Endodermal cell (in vitro differentiated cells): ENCODE measurements at places on chromosomes 3 and 15. TPM values are rescaled to one million over a fixed set of nuclear protein-coding genes. Genes with fewer than 3 reads are reported as not detected.

GRCh38 chr15:36970522-36970921 lies 129.8 kb downstream of the MEIS2 start:
- H3K4me3 ChIP-seq, result no peak overlapping the region
- no peaks in the 10 kb centered on the region for H3K4me1 ChIP-seq

- DNase-seq, result no peak
- no peak overlapping the region for H3K4me3 ChIP-seq
- no peak overlapping the region for H3K27ac ChIP-seq
- H3K27me3 ChIP-seq, result no peaks in the 10 kb centered on the region
- H3K36me3 ChIP-seq, result peaks cover 51% of the 10 kb centered on the region
These were observed 13.3 kb downstream of the PIK3R4 start for GRCh38 chr3:130733236-130733875.

- H3K4me1 ChIP-seq, result no peaks in the 10 kb centered on the region
- H3K4me3 ChIP-seq, result no peak overlapping the region
- DNase-seq, result no peak
- H3K36me3 ChIP-seq, result no peaks in the 10 kb centered on the region
These were observed 27.2 kb upstream of the TMEM158 start for GRCh38 chr3:45253316-45253715.

DNA sequence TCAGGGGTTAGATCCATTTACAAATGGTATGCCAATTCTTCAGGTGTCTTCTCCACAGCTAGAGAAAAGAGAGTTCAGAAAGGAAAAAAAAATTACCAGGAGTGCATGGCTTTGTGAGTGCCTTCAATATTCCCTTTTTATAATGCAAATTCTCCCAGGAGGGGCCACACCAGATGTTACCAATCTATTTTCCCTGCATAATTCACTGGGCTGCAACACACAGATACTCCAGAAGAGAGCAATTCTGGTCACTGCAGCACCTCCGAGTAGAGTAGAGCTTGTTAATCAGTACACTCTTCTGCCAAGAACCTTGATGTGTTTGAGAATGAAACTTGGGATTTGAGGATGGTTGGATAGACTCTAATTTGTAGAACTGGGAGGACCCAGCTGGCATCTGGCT lies 80.7 kb upstream of the SPRED1 start:
- no peaks in the 10 kb centered on the region for H3K4me1 ChIP-seq
- H3K27ac ChIP-seq, result no peak overlapping the region
- H3K4me3 ChIP-seq, result no peak overlapping the region
- DNase-seq, result no peak
- H3K27me3 ChIP-seq, result no peaks in the 10 kb centered on the region

DNA sequence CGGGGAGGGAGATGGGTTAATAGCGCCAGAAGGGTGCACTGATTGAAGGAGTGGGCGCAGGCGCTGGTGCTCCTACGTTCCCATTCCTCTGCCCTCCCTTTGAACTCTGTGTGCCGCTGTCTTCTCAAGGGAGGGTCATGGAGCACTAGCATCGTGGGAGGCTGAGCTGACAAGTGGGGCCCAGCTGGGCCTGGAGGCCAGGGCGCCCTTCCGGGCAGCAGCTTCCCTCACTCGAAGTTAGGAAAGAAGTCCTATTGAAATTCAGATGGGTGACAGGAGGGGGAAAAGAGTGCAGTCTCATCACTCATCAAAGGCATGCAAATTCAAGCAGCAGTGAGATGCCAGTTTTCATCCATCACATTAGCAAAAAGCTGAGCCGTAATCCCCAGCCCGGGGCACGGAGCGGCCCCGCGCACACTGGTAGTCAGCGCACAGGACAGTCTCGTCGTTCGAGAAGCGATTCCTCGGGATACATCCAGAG lies 128.2 kb downstream of the LRRK1 start:
- H3K4me1 ChIP-seq, result no peaks in the 10 kb centered on the region
- H3K4me3 ChIP-seq, result no peak overlapping the region
- no peaks in the 10 kb centered on the region for H3K36me3 ChIP-seq
- H3K27me3 ChIP-seq, result peaks cover 8% of the 10 kb centered on the region
- peak; percentile 65 for DNase-seq

DNA sequence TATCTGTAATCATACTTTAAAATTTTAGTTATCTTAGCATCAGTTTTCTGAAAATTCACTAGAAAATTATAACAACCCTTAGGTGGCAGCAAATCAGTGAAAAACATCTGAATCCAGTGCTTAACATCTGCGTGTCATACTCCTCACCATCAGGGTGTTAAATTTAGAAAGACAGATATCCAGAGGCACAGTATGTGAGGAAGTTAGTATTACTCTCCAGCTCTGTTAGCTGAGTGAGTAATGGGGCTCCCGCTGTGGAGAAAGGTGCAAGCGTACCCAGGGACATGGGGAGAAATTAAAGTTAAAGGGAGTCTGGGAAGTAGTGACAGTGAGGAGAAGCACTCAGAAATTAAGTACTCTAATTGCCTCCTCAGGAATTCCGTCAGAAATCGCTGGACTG lies 50.9 kb downstream of the CEP63 start:
- no peaks in the 10 kb centered on the region for H3K27me3 ChIP-seq
- peaks cover 14% of the 10 kb centered on the region for H3K36me3 ChIP-seq
- no peak overlapping the region for H3K4me3 ChIP-seq

DNA sequence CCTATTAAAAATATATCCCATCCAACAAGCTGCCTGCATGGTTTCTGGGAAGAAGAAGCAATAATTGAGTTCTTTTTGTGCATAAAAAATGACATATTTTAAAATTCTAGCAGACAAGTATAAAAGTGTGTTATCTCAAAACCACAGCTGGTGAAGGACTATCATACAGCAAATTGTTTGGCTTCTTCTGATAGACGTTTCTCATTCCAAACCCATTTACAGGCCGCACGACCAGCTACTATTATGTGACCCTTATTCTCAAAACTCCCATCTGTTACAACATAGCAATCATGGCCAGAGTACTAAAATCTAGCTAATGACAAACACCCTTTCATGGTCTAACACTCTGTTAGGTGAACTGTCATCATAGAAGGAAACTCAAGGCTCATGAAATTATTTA lies 21.7 kb downstream of the ETFA start:
- peaks cover 48% of the 10 kb centered on the region for H3K36me3 ChIP-seq
- no peak overlapping the region for H3K4me3 ChIP-seq
- H3K27ac ChIP-seq, result no peak overlapping the region

Gene NEK11
- total RNA-seq, result 0.20 to 0.27 TPM in 2 of 3 replicates, not detected in the other

Gene GOLGA8T
- 0.20 TPM in 1 of 2 replicates, not detected in the other for total RNA-seq

DNA sequence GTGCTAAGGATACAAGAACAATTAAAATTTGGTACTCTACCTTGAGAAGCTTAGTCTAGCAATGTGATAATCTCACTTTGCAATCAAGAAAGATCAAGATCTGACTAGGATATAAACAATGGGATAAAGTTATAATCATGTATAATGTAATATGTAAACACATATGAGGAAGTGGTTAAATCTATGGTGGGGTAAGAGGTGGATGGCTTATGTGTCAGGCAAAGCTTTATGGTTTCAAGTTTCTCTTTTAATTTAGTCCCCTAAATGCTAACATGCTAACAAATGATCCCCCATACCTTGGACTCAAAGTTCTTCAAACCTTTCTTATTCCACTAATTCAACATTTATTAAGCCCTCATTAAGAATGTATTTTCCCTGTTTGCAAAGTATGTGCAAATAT lies 2.5 kb downstream of the RSL24D1 start:
- H3K4me3 ChIP-seq, result peak overlapping the region; percentile 98
- H3K36me3 ChIP-seq, result peaks cover 33% of the 10 kb centered on the region
- H3K27me3 ChIP-seq, result no peaks in the 10 kb centered on the region
- no peak for DNase-seq
- H3K4me1 ChIP-seq, result no peaks in the 10 kb centered on the region
- no peak overlapping the region for H3K27ac ChIP-seq

Gene PLSCR2
- total RNA-seq, result 2.7 and 3.0 TPM in 2 replicates

Gene CATSPER2
- total RNA-seq, result 0.76 to 1.8 TPM (median 1.2 TPM) in 3 replicates

- no peak overlapping the region for H3K27ac ChIP-seq
- DNase-seq, result no peak
- no peaks in the 10 kb centered on the region for H3K27me3 ChIP-seq
- peaks cover 5% of the 10 kb centered on the region for H3K36me3 ChIP-seq
- H3K4me3 ChIP-seq, result no peak overlapping the region
These were observed 82.9 kb downstream of the MYO9A start for GRCh38 chr15:72034859-72035650.

DNA sequence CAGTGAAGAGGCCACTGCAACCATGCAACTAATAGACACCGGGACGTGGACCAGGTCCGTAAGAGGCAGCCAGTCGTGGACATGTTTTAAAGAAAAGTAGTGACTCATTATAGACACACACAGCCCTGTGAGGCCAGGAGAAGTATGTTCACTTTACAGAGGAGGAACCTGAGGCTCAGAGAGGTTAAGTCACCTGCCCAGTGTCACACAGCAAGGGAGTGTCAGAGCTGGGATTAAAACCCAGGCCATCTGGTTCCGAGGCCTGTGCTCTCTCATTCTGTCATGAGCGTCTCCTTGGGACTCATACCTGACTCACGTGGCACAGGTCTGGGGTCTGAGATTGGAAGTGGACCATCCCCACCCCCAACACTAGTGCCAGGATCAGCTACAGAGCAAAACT lies 28.1 kb upstream of the GRIP2 start:
- no peaks in the 10 kb centered on the region for H3K4me1 ChIP-seq
- no peak overlapping the region for H3K27ac ChIP-seq
- no peaks in the 10 kb centered on the region for H3K27me3 ChIP-seq
- DNase-seq, result no peak
- H3K4me3 ChIP-seq, result no peak overlapping the region
- H3K36me3 ChIP-seq, result no peaks in the 10 kb centered on the region

Gene GOLGA6C
- not detected in 3 replicates for total RNA-seq

Gene PPIB
- total RNA-seq, result 551 and 596 TPM in 2 replicates

Gene IL17RD
- total RNA-seq, result 34.2 to 47.6 TPM (median 47.1 TPM) in 3 replicates

- H3K4me3 ChIP-seq, result no peak overlapping the region
- no peaks in the 10 kb centered on the region for H3K27me3 ChIP-seq
- H3K36me3 ChIP-seq, result no peaks in the 10 kb centered on the region
- H3K4me1 ChIP-seq, result peaks cover 4% of the 10 kb centered on the region
These were observed 41.4 kb upstream of the FLNB start for GRCh38 chr3:57966829-57967228.

DNA sequence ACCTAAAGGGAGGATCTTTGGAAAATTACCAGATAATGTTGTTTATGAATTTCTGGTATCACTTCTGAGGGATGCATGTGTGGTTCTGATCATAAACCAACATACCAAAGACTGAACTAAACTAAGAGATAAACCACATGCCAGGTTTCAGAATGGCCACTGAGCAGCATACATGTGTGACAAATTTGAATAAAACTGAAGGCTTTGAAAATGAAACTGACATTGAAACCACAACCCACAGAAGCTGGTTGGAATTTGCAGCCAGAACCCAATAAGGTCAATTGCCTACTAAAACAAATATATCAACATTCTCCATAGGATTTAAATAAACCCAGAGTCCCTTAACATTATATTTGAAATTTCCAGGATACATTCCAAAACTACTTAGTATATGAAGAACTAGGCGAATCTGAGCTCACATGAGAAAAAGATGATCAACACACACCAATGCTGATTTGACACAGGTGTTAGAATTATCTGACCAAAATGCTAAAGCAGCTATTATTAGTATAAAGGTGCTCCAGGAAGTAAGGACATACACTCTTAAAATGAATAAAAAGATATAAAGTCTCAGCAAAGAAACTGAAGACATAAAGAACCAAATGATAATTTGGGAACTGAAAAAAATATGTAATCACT lies 125.0 kb downstream of the ZNF280D start:
- no peak overlapping the region for H3K4me3 ChIP-seq
- H3K27ac ChIP-seq, result no peak overlapping the region
- no peaks in the 10 kb centered on the region for H3K36me3 ChIP-seq

Gene PLCD1
- total RNA-seq, result 66.6 to 114 TPM (median 68.7 TPM) in 3 replicates

- peaks cover 6% of the 10 kb centered on the region for H3K27me3 ChIP-seq
- no peak overlapping the region for H3K4me3 ChIP-seq
- peaks cover 7% of the 10 kb centered on the region for H3K4me1 ChIP-seq
- H3K27ac ChIP-seq, result no peak overlapping the region
- H3K36me3 ChIP-seq, result no peaks in the 10 kb centered on the region
These were observed 301.2 kb upstream of the NR2E3 start for GRCh38 chr15:71509139-71509538.

Gene LMAN1L
- total RNA-seq, result not detected in 2 replicates

DNA sequence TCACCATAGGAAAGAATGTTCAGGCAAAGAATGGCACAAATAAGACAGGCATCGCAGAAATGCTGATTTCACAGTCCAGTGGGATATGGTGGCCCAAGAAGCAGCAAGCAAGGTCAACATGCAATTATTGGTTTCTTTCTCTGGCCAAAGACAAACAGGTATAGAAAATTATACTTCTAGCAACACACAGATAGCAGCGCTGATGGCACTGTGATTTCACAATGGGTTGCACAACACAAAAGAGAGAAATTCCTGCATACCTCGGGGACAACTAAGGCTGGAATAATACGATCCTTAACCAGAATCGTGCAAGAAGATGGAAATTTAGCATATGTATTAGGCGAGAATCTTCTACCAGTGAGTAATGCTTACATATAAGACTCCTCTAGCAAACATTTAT lies 76.3 kb upstream of the NR2F2 start:
- no peak for DNase-seq
- H3K4me1 ChIP-seq, result no peaks in the 10 kb centered on the region
- H3K27ac ChIP-seq, result no peak overlapping the region
- H3K27me3 ChIP-seq, result no peaks in the 10 kb centered on the region
- no peak overlapping the region for H3K4me3 ChIP-seq

Gene SMC4
- 71.2 to 149 TPM (median 139 TPM) in 3 replicates for total RNA-seq

DNA sequence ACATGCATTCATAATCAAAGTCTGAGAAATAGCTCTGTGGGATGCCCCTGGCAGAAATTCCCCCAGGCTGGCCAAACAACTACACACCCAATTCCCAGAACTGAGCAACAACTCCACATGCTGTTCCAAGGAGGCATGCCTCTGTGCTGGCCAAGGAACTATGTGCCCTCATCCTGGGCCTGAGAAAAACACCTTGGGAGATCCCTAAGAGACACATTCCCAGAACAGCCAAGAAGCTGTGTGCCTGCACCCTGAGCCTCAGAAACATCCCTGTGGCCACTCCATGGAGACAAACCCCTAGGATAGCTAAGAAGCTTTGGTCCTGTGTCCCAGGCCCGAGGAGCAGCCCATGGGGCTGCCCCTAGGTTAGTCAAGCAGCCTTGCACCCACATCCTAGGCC lies 92.3 kb upstream of the MME start:
- no peak overlapping the region for H3K27ac ChIP-seq
- H3K36me3 ChIP-seq, result no peaks in the 10 kb centered on the region
- no peak overlapping the region for H3K4me3 ChIP-seq
- no peaks in the 10 kb centered on the region for H3K27me3 ChIP-seq
- no peak for DNase-seq

DNA sequence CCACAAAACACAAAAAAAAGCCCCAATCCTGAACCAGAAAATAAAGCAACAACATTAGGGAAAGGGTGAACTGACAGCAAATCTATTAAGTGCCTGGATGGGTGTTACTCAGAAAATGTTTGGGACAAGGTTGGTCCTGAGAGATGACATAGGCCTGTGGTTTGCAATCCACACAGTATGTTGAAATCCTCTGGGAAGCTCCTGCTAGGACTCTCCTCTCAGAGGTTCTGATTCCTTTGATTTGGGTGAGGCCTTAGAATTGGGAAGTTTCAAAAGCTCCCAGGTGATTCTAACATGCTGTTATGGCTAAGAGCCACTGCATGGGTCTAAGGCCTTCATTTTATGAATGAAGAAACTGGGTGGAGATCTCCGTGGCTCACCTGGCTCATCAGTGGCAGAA lies 18.4 kb downstream of the CLDN1 start:
- H3K27me3 ChIP-seq, result no peaks in the 10 kb centered on the region
- H3K27ac ChIP-seq, result no peak overlapping the region
- no peak for DNase-seq

- peak overlapping the region; percentile 3 for H3K27ac ChIP-seq
- no peaks in the 10 kb centered on the region for H3K4me1 ChIP-seq
- H3K36me3 ChIP-seq, result peaks cover 10% of the 10 kb centered on the region
- no peaks in the 10 kb centered on the region for H3K27me3 ChIP-seq
These were observed 750 bp downstream of the SLC33A1 start for GRCh38 chr3:155853214-155854140.
